ENCODE measurements at places on chromosomes 7 and 10.

DNA sequence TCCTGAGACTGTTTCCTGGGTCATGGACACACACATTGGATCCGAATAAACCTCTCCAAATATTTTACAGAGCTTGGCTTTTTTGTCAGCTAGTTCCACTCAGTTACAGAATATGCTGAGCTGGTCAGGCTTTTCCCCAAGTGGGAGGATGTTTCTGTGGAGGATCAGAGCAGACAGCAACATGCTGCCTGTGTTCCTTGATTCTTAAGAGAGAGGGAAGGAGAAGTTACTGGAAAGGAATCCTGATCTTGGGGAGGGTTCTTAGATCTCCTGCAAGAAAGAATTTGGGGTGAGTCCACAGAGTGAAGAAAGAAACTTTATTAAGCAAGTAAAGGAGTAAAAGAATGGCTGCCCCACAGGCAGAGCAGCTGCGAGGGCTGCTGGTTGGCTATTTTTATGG, 76.8 kb upstream of the RPA3 start:
- no peak for DNase-seq

DNA sequence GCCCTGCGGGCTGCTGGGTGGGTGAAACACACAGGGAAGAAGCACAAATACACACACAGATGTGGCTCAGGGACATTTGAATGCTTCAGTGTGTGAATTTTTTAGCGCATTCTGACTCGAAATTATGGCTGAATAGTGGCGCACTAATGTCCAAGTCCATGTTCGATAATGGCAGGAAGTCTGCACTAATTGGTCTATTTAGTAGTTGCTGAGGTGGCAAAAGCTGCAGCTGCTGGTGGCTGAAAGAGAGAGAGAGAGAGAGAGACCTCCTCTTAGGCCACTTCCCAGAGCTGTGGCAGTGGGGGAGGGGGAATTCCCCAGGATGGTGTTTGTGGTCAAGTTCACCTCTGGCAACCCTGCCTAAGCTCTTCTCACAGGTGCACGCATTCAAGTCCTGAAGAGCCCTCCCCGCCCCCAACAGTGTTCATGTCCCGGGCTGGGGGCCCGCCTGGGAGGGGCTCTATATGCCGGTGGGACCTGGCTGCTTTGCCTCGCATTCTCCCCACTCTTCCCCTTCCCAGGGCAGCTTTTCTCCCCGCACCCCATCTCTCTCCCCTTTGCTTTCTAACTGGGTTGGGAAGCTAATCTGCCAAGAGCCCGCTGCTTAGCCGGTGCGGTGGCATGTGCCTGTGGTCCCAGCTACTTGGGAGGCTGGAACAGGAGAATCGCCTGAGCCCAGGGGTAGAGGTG, 6.0 kb upstream of the MNX1 start:
- peak; percentile 16 for DNase-seq

GRCh38 chr7:42876182-42877068, 35.4 kb downstream of the C7orf25 start:
- peak; percentile 79 for DNase-seq

DNA sequence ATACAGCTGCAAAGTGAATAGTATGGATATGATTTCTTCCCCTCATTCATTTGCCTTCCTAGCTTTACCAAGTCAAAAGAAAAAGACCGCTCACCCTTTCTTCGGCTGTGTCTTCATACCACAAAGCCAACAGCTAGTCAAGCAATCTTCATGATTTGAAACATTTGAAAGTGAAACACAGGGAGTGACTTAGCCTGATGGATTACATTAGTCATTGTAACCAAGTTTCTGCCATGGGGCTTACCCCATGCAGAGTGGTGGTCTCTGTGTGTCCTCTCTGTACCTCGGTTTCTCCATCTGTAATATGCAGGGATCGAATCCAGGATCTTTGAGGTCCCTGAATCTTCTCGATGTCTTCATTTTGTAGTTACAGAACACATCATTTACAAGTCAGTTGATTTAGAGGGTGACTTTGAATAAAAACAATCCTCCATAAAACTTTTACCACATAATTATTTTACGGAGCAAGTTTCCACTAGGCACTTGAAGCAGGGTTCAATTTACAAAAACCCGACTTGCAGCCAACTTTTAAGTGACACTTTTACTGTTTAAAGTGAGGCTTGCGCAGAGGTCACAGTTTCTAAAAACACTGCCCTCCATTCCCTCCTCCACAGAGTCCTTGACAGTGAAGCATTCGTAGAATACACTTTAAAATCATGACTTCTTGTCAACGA, 2.2 kb upstream of the LGI1 start:
- DNase-seq, result no peak

DNA sequence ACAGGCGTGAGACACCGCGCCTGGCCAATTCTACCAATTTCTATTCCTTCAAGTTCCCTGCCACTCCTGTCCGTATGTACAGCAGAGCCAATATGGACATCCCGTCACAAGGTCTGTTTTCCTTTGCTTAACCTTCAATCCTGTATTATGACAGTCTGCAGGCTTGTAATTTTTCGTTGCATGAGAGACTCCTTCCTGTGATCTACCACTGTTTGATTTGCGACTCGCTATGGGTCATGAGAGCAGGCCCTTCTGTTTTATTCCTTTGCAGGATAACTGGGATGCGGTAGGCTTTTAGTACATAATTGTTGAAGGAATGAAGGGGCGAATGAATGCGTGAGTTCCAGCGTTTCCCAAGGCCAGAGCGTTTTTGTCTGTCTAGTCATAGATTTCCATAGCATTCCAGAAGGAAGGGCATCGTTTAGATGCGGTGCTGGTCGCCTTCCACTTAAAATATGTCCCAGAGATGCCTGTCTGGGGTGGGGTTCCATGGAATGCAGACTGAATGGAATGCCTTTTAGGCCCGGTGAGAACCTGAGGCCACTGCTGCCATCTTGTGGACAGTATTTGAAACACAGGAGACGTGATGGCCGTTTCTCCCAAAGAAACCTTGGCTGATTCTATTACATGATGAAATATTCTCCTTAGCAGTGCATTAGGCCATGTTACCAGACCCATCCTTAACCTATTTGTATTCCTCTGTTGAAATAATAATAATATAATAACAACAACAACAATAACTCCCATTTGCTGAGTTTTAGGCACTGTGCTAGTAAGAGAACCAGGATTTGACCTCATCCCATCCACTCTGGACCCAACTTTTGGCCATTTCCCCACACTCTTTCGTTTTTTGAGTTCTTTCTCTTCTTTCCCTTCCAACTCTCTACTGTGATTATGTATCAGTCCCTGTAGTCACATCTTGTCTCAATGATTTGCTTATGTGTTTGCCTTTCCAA, 193.2 kb downstream of the MYOF start:
- DNase-seq, result peak; percentile 77

- DNase-seq, result no peak
Observed at GRCh38 chr10:74333174-74333573, 182.2 kb downstream of the ADK start.

DNA sequence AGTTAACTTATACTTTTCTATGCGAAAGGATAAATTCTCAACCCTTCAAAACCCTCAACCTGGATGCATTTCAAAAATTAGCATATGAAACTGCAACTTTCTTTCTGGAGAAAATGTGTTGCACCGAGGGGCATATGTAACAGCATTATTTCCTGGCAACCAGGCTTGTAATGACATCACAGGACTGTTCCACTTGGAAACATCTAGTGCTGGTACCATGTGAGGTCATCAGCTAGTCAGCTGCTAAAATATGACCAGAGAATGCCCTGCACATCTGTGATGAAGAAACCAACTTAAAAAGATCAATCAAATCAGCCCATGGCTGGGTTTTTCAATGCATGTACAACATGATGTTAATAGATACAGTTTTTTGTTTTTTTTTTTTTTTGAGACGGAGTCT, 40.0 kb downstream of the FGFR2 start:
- DNase-seq, result no peak

DNA sequence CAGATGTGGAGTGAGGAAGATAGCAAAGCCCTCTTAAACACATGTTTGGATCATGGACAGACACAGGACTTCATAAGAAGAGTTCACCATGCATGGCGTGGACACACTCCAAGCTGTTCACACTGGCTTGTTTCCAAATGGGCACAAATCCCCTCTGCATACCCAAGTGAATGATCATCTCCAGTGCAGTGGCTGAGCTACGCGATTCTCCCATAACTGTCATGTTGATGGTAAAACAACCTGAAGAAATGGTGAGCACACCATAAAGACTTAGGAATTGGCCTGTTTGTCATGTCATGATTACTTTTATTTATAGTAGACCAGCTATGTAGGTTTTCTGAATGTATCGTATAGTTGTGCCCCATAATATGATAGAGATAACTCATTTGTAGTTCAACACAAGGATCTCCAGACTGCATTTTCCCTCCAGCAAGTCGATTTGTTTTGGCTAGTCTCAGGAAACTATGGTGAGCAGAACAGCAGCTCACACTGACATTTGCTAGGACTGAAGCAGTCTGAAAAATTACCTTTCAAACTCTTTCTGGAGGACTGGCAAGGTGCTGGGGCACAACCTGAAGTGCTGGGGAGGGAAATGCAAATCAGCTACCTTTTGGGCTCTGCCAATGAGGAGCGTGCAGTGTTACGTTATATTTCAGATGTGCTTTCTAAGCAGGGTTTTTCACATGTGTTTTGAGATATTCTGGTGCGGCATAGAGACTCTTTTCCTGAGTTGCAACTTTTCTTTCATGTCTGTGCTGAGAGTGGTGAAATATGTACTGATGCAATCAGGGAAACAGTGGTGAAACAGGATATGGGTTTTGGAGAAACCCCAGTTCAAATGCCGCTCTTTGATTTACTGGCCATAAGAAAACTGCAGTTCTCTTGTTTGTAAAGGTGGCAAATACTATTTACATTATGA, 629.6 kb upstream of the DPP6 start:
- DNase-seq, result no peak

GRCh38 chr10:34232481-34232880, 582.6 kb downstream of the PARD3 start:
- DNase-seq, result no peak

- DNase-seq, result no peak
Observed at GRCh38 chr10:122590153-122590552, 29.6 kb downstream of the DMBT1 start.

GRCh38 chr7:39540320-39540719, 25.9 kb upstream of the YAE1 start:
- peak; percentile 50 for DNase-seq

DNA sequence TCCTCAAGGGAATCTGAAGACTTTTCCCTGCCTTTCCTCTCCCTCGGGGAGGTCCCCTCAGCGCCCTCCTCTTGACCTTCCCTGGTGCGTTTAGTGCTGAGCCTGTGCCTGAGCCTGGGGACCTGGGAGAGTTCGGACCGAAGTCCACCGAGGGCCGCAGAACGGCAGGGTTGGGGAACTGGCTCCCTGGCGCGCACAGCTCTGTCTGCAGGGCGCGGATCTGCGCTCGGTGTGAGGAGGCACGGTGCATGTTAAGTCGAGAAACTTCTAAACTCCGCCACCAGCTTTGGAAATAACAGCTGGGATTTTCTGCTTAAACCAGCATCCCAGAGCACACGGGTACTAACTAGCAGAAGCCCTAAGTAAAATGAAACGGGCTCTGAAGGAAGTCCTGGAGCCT, 44.2 kb upstream of the SLC29A4 start:
- no peak for DNase-seq

DNA sequence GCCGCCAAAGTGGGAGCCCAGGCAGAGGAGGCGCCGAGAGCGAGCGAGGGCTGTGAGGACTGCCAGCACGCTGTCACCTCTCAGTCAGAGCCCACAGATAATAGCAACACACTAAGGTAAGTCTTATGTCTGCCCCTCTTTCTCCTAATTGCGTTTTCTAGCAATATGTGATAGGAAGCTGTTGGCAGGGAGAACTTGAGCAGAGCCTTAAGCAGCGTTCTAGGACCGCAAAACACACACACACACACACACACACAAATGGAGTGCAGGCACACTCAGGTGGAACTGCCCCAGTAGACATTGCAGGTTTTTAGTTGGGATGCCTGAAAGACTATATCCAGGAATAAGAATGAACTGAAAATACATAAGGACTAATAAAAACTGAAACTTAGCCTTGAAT, 1188.5 kb downstream of the NXPH1 start:
- no peak for DNase-seq

DNA sequence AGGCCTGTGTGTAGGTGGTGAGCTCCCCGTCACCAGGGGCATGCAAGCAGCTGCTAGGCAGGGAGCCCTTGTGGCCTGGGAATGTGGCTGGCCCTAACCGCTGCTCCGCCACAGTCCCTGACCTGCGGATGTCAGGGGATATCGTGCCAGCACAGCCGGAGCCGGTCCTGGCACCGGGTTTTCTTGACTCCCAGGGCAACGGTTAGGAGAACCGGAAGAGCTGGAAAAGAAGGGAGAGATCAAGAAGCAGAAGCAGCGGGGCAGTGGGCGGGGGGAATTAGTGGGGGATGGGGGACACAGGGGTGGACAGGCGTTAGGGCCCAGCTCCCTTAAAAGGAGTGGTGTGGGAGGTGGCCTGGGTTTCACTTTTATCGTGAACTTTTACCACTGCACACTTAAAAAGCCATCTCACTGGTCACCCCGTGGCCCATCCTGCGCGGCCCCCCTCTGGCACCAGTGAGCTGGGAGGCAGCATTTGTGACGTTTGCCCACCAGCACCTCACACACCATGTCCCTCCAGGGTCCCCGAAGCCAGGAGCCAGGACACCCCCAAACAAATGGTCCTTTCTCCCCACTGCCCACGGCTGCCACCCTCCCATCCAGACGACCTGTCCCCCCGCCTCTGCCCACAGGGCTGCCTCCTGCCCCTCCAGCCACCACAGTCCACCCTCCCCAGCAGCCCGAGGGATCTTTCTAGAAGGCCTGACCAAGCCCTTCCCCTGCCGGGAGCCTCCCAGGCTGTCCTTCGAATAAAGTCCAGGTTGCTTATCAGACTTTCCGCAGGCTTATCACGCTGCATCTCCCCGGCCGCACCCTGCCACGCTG, 1.8 kb upstream of the MICALL2 start:
- peak; percentile 90 for DNase-seq

- peak; percentile 57 for DNase-seq
Observed at GRCh38 chr7:114922026-114922651, at the start of gene MDFIC. Gene MDFIC (plus strand): TSS chr7:114922094. CDS start chr7:114923034, 940 bp downstream.

DNA sequence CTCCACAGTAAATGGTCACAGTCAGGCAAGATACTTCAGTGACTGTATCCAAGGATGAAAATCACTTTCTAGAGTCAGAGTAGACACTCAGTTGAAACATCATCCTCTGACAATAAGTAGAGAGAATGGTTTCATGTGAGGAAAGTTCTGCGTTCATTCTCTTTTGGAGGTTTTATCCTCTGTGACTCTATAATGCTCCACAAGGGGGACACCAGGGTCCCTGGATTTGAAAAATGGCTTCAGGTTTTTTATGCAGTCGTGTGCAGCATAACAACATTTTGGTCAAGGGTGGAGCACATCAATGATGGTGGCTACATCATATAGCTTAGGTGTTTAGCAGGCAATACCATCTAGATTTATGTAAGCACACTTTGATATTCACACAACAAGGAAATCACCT, 40.4 kb downstream of the TMEM168 start:
- DNase-seq, result no peak

DNA sequence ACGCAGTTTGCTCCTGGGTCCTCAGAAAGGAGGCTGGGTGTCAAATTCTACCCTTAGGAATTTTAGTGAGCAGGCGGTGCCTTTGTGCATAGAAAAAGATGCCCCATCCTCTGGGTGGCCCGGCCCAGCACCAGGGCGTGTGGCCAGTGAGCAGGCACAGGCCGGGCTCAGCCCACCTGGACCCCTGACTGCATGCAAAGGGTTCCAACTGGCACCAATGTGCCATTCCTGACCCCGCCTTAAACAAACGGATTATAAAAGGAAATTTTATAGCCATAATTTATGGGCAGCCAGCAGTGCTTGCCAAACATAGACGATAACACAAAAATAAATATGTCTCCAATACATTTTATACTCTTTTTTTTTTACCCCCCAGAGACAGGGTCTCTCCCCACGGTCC, 40.1 kb upstream of the GNA12 start:
- DNase-seq, result no peak
